ENCODE measurements at places on chromosomes 2 and 18.

GRCh38 chr2:37367984-37368383 is 23.6 kb downstream of the QPCT start:
- DNase-seq, result no peak

DNA sequence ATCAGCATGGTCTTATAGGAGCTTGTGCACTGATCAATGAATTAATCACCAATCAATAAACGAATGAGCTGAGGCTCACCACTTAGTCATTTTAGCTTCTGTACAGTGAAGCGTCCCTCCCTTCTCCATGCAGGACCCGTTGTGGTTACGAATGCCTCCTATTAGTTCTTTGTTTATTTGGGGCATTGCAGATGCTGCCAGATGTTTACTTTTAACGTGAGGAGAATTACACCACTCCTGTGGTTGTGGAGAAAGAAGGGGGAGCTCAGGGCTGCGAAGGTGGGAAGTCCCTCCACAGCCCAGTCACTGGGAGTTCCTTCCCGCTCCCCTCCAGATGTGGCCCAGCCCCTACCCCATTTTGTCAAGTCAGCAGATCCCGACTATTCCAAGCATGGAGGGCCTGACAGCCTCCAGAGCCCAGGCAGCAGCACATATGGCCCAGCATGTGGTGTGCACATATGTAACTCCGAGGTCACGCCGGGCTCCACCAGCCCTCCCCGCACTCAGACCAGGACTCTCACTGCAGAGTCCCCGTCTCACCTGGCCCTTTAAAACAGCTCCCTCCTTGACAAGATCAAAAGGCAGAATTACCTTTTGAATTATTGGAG is 20.9 kb downstream of the PKDCC start:
- DNase-seq, result peak; percentile 50

- no peak for DNase-seq
Observed at GRCh38 chr2:225649274-225649673, 249.8 kb downstream of the NYAP2 start.

DNA sequence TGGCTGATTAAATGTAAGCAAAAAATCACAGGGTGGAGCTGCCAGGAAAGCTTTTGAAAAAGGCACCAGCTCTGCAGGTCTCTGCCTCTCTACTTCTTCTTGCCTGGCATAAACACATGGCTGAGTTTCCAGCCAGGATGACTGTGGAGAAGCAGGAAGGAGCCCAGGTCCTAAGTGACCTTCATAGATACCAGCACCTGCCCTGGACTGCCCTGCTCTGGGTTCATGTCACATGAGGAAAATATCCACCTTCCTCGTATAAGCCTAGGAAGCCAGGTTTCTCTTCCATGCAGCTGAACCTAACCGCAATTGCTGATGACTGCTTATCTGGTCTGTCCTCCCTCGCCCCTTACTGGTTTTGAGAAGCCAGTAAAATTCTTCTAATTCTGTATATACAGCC is 47.8 kb upstream of the CREB1 start:
- no peak for DNase-seq

- DNase-seq, result no peak
Observed at GRCh38 chr18:24679062-24679461, 218.6 kb downstream of the HRH4 start.

- DNase-seq, result no peak
Observed at GRCh38 chr18:12559319-12559718, 98.6 kb downstream of the SPIRE1 start.

Measured in posterior vena cava (tissue), 2 donors.